ENCODE measurements at places on chromosomes 1 and 21.

DNA sequence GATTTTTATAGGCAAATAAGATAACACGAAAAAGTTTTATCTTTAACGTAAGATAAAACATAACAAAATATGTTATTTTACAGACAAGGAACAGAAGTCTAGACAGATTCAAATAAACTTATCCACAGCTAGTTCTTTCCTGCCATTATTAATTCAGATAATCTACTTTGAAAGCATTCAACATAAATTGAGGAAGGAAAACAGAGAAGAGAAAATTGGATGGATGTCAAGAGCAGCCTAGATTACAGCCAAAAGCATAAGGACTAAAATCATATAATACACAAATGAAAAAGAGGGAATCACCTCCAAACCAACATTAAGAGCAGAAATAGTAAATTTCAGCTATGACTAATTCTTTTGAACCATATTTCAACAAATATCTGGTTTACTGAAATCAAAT is 15.5 kb downstream of the TRIM33 start:
- DNase-seq = no peak

GRCh38 chr1:153805886-153806719 is 30.9 kb downstream of the SLC27A3 start:
- DNase-seq = no peak

DNA sequence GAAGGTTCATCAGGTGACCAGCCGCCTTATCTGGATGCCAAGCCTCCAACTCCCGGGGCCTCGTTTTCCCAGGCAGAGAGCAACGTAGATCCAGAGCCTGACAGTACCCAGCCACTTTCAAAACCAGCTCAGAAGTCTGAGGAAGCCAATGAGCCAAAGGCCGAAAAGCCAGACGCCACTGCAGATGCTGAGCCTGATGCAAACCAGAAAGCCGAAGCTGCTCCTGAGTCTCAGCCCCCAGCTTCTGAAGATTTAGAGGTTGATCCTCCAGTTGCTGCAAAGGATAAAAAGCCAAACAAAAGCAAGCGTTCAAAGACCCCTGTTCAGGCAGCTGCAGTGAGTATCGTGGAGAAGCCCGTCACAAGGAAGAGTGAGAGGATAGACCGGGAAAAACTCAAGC is 44.5 kb downstream of the ZBTB17 start:
- DNase-seq = no peak

DNA sequence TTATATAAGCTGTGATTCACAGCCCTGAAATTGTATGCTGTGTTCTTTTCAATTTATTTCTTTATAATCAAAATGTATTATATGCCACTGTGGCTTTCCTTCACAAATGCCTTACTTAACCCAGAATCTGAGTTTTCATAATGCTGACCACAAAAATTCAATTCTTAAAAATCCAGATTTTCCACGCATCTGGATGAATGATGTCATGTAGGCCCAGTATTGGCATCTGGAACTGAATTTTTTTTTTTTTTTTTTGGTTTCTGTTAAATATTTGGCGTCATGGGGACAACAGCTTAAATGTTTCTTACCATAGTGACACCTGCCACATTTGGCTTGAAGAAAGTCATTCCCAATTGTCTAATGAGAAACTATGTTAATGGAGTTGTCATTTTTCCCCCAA is 296.8 kb downstream of the TM2D1 start:
- no peak for DNase-seq

- DNase-seq = no peak
Observed at GRCh38 chr1:205267306-205267902, 39.7 kb downstream of the TMCC2 start.

GRCh38 chr1:190940951-190941350 is 463.3 kb upstream of the BRINP3 start:
- no peak for DNase-seq

- DNase-seq = no peak
Observed at GRCh38 chr1:29390075-29390474, 153.8 kb downstream of the PTPRU start.

GRCh38 chr1:200530623-200531261 is 89.8 kb downstream of the KIF14 start:
- DNase-seq = no peak

- no peak for DNase-seq
Observed at GRCh38 chr1:56216218-56216617, 363.1 kb downstream of the PLPP3 start.

DNA sequence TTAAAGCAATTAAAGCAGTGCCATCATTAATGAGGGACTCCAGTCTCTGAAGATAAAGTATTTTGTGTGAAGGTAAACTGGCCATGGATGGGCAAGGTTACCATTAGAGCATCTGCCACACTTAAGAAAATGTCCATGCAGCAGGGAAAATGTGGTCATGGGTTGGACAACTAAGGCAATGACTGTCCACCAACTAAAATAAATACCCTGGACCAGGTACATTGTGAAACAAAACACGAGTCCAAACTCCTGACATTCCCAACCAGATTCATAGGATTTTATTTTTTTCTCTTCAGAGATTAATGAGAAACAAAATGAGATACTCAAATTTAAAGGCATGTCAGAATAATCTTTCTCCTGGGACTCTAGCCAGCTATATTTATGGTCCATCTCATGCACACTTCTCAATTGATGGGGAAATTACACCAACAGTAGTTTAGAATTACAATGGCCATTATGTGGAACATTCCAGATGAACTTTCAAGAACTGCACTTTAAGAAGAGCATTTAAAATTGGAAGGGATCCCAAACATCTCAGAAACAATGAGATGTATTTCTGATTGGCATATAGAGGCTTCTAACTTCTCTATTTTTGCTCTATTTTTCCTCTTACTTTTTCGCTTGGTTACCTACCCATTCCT is 8.1 kb downstream of the GBP7 start:
- no peak for DNase-seq

- DNase-seq = no peak
Observed at GRCh38 chr1:36070349-36070748, 13.5 kb upstream of the TEKT2 start.

DNA sequence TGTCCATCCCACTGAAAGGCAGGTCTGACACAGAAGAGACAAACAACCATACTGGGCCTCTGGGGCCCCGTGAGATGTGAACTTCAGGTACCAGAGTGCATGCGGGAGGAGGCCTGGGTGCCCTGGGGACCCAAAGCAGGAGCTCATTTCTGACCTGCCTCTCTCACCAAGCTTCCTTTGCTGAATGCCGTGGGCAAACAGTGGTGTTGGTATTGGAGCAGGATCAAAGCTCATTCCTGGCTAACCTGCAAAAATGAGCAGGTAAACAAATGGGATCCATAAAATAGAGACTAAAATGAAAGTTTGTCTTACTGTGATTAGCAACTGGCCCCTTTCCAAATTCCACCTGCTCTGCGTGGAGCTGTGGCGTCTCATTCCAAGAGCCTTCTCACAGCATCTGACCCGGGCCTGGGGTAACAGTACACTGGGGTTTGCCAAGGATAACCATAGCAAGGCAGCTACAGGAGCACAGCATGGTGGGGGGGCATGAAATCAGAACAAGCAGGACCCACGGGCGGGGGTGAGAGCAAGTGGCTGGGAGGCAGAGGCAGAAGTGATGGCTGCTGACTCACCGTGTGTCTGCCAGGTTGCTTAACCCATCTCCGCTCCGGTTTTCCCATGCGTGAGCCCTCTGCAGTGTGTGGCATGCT is 103.6 kb downstream of the KIF26B start:
- no peak for DNase-seq

DNA sequence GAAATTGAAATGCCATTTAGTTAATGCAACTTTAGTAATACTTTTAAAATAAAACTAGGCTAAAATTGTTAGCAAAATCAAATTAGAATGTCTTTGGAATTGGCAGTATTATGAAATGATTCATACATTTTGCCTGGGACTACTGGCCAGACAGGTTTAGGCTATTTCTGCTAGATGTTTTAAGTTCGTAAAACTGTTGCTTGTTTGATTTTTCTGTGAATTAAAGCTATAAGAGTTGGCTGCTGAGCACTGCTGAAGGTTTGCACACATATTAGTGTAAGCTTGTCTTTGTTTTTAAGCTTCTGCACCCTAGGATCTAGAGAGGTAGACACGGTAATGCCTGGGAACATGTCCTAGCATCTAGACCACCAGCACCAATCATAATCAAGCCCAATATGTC is 1094.6 kb upstream of the ADGRL4 start:
- DNase-seq = no peak

DNA sequence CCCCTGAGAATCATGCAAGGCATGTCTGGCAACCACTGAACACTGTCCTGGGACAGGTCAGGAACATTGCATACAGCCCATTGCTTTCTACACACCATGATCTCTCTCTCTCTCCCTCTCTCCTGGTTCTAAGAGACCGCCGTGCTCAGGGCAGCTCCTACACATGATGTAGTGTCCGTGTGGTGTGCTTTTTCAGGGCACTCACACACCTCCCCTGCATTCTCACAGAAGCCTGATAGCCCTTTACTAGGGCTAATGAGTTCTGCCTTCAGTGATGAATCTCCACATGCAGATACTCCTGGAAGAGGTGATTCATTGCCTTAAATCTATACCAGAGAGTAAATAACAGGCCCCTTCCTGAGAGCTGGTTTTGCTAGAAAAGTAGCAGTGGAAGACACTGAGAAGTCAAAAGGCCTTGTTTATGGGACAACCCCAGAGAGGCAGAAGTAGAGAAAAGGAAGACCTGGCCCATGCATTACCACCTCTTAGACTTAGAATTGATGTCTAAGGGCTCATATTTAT is 7.2 kb upstream of the OLFML2B start:
- DNase-seq = no peak

DNA sequence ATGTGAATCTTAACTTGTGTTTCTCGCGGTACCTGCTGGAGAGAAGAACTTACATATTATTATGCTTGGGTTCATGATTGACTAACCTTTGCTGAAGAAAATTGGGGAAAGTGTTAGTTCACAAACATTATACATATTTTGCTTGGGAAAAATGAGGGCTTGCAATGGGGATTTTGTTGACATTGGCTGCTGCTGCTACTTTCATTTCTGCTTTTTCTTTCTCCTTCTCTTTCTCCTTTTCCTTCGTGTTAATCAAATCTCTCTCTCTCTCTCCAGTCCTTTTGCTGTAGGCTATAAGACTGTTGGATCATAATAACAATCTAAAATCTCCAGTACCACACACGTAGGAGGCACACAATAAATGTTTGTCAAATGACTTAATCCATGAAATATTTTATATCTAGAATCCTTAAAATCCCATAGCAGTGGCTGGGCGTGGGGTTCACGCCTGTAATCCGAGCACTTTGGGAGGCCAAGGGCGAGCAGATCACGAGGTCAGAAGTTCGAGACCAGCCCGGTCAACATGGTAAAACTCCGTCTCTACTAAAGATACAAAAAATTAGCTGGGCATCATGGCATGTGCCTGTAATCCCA is 23.0 kb downstream of the IRF2BP2 start:
- DNase-seq = no peak

- DNase-seq = peak; percentile 63
Observed at GRCh38 chr1:147579934-147580537, 38.7 kb downstream of the BCL9 start.

GRCh38 chr1:26112407-26112775 is 767 bp downstream of the PDIK1L start:
- DNase-seq = peak; percentile 32

- no peak for DNase-seq
Observed at GRCh38 chr1:113255038-113255719, 135.1 kb upstream of the MAGI3 start.

GRCh38 chr1:178716111-178716510 is 8.9 kb upstream of the RALGPS2 start:
- DNase-seq = no peak

GRCh38 chr21:29762570-29763082 is 177.2 kb downstream of the GRIK1 start:
- DNase-seq = no peak

DNA sequence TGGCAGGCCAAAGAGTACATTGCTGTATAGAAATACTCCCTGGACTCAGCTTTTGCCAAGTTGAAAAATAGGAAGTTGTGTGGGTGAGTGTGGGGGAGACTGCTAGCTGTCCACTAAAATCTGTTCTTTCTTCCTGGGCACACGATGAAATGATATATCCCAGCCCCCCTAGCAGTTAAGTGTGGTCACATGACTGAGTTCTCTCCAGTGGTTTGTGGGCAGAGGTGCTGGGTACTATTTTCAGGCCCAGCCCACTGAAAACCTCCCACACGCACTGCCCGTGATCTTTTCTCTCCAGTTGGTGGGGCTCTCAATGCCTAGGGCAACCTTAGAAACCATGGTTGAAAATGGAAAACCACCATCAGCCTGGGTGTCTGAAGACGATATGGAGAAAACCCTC is 119.7 kb upstream of the LMO4 start:
- DNase-seq = no peak

- no peak for DNase-seq
Observed at GRCh38 chr1:6499296-6499695, 7.8 kb upstream of the PLEKHG5 start.

- DNase-seq = peak; percentile 28
Observed at GRCh38 chr1:8821084-8821483, 3.6 kb upstream of the RERE start.

GRCh38 chr1:172719066-172719627 is 60.2 kb downstream of the FASLG start:
- DNase-seq = peak; percentile 29

- no peak for DNase-seq
Observed at GRCh38 chr1:11784256-11784992, 21.3 kb downstream of the MTHFR start.

DNA sequence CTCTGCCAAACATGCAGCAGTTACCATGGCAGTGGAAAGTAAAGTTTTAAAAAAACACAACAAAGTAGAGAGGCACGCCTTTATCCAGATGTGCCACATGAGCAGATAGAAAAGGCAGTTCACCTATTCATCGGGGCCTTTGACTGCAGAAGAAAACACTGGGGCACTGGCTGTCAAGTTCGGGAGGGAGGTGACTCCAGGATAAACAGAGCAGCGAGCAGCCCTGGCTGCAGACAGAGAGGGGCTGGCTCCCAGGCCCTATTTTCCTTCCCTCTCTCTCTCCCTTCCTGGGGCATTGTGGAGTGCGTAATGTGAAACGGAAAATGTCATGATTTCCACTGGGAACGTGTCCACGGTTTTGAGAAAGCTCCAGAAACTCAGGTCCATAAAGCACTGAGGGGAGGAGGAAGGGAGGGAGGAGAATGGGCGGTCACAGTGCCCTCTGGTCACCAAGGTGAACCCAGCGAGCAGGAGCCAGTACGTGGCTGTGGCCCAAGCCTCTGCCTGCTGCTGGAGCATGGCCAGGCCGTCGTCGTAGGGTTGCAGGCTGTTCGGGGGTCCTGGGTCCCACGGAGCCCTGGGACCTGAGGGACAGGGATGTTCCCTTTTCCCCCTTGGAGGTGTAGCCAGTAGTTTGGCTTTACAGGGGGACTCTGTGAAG is 114.7 kb upstream of the IRF2BP2 start:
- DNase-seq = no peak

- peak; percentile 93 for DNase-seq
Observed at GRCh38 chr1:23790696-23791515, at the start of gene LYPLA2. LYPLA2 (plus strand) TSS chr1:23791145; CDS start chr1:23792683, 1,538 bp downstream.

GRCh38 chr1:156859523-156860112 is 701 bp upstream of the INSRR start:
- peak; percentile 42 for DNase-seq

DNA sequence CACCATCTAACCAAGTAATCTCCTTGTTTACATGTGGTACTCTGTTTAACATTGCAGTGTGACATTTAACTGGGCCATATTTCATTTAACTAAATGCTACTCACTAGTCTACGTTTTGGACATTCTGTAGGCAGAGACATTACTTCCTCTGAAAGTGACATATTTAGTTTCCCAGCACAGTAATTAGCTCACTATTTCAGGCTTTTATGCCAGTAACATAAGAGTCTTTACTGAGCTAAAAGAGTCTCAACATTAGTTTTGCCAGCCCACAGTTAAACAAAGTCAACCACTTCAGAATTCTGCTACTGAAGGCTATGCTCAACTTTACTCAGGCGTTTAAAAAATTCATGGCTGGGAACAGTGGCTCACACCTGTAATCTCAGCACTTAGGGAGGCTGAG is 2.6 kb upstream of the TNFRSF9 start:
- no peak for DNase-seq

- DNase-seq = no peak
Observed at GRCh38 chr21:39350094-39351005, 1.5 kb upstream of the HMGN1 start.

Data from ELR (cell line).